ENCODE measurements at places on chromosomes 4 and X. TPM values are rescaled to one million over a fixed set of nuclear protein-coding genes. Genes with fewer than 3 reads are reported as not detected.

GRCh38 chr4:169802873-169803272, 45.1 kb upstream of the HPF1 start:
- DNase-seq = no peak

DNA sequence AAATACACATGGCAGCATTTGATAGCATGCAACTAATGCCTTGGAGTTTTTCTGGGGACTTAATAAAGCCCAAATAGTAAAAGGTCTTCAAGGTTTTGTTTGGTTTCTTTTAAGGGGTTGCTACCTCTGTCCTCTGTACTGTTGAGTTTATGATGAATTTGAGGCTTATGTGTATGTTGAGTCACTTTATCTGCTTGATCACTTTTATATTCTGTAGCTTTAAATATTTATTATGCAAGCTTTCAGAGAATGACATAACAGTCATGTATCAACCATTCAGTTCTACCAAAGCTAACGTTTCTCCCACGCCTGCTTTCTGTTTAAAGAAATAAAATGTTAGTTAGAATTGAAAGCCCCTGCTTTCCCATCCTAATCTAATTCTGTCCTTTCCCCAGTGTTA, 122.2 kb downstream of the NHS start:
- DNase-seq = no peak

Gene JADE1
- 20.0 TPM for total RNA-seq

GRCh38 chr4:129899849-129900248, 803.9 kb downstream of the C4orf33 start:
- DNase-seq = no peak

GRCh38 chr4:122810669-122811068, 16.0 kb upstream of the FGF2 start:
- no peak for DNase-seq

- peak; percentile 50 for DNase-seq
These were observed 23.9 kb downstream of the HMX1 start for GRCh38 chr4:8847764-8848163.

- no peak for DNase-seq
These were observed 103.1 kb upstream of the NKX1-1 start for GRCh38 chr4:1509366-1509765.

DNA sequence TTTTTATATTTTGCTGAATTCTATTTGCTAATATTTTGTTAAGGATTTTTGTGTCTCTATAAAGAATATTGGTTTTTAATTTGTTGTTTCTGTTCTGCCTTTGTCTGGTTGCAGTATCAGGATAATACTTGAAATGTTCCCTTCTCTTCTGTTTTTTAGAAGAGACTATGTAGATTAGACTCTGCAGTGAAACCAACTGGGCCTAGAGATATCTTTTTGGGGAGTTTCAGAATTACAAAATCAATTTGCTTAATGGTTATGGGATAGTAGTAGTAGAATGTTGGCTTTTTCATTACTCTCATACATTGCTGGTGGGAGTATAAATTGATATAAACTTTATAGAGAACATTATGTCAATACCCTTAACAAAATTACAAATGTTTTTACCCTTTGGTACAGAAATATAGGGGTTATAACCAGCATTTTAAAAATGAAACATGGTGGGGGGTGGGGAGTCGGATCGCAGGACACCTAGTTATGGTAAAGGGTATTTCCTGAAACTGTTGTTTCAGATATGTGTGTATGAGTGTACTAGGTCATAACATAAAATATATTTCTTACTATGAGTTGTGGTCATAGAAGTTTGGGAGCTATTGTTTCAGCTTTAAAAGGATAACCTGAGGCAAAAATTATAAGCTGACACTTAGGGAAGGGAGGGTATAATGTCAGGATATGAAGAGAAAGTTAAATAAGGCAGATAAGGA, 29.0 kb downstream of the CLOCK start:
- no peak for DNase-seq

Gene IRS4
- 0.21 TPM for total RNA-seq

GRCh38 chr4:30295652-30296051, 424.5 kb upstream of the PCDH7 start:
- no peak for DNase-seq

GRCh38 chr4:146252969-146253611, 38.8 kb downstream of the REELD1 start:
- DNase-seq = no peak
